T follicular helper cell (primary cell): ENCODE measurements at places on chromosomes 16 and 17.

- no peak for DNase-seq
Observed at GRCh38 chr16:29141586-29142324, 156.9 kb downstream of the LAT start.

- DNase-seq = no peak
Observed at GRCh38 chr16:25023556-25023955, 8.4 kb upstream of the ARHGAP17 start.

- no peak for DNase-seq
Observed at GRCh38 chr17:61267847-61268246, 131.8 kb upstream of the TBX2 start.

DNA sequence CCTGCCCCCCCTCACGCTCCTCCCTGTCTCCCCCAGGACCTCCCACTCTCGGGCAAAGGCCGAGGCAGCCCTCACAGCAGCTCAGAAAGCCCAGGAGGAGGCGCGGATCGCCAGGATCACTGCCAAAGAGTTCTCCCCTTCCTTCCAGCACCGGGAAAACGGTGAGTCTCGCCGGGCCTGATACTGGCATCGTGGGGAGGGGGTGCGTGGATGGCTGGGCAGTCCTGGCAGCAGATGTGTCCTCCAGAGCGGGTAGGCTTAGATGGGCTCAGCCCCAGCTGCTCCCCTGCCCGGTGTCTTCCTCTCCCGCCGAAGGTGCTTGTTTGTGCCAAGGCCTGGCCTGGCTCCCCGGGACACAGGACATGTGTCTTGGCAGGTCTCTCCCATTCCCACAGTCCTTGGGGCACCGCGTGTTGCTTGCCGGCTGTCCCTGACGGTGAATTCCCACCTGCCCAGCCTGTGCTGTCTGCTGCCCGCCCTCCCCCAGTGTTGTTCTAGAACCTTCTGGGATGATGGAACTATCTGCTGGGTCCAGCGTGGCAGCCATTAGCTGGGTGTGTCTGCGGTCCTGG lies 81.6 kb downstream of the KLHDC4 start:
- no peak for DNase-seq

DNA sequence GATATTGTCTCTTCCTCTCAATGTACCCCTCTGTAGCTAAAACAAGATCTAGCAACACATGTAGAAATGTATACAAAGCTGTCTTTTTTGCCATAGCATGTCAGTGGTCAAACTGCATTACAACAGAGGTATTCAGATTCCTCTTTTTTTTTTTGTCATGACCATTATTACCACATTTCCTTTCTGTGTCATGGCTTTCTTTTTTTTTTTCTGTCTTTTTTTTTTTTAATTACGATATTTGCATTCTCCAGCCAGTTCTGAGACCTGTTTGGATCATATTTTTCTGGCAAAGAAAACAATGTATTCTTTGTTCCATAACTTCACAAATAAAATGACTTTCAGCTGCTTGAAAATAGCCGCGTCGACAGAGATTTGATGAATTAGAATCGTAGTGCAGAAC lies 27.4 kb upstream of the CAPNS2 start:
- DNase-seq = no peak

DNA sequence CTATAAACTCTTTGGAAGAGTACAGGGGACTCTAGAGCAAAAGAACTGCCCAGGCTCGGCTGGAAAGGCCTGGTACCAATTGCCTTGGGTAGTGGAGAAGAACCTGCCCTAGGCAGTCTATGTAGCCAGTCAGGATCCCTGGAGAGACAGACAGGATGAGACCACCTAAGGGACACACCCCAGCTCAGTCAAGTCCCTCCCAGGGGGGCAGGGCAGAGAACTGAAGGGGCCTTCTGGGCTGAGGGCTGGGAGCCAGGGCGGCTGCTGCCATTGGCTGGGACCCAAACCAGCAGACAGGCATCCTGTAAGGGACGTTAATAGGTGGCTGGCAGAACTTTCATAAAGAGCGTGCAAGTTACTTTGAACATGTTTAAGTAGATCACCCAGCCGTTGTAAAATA lies 12.8 kb upstream of the SLC38A8 start:
- DNase-seq = no peak

DNA sequence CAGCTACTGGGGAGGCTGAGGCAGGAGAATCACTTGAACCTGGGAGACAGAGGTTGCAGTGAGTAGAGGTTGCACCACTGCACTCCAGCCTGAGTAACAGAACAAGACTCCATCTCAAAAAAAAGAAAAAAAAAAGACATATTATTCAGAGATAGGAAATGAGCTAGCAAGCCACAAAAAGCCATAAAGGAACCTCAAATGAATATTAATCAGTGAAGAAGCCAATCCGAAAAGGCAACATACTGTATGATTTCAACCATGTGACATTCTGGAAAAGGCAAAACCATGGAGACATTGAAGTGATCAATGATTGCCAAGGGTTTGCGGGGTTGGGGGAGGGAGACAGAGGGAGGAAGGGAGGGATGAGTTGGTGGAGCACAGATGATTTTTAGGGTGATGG lies 8.4 kb upstream of the EXOC7 start:
- DNase-seq = no peak

DNA sequence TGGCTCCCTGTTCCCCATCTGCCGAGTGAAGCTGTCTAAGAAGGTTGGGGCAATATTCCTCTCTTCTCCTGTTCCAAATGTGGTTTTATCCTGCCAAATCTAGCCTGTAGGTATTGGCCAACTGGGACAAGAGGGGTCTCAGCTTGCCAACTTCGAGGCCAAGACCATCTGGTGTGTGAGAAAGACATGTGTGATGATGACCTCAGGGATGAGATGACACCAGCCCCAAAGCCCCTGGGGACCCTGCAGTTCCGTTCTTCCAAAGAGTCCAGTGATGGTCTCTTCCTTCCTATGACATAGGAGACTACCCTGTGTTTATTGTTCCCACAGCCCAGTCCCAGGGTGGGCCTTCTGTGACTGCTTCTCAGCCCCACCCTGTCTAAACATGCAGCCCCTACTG lies 34.8 kb upstream of the ADAMTS18 start:
- DNase-seq = no peak
